ENCODE measurements at places on chromosomes 2 and 18.

- peak; percentile 9 for DNase-seq
These were observed 30.9 kb downstream of the LONRF2 start for GRCh38 chr2:100291152-100291970.

DNA sequence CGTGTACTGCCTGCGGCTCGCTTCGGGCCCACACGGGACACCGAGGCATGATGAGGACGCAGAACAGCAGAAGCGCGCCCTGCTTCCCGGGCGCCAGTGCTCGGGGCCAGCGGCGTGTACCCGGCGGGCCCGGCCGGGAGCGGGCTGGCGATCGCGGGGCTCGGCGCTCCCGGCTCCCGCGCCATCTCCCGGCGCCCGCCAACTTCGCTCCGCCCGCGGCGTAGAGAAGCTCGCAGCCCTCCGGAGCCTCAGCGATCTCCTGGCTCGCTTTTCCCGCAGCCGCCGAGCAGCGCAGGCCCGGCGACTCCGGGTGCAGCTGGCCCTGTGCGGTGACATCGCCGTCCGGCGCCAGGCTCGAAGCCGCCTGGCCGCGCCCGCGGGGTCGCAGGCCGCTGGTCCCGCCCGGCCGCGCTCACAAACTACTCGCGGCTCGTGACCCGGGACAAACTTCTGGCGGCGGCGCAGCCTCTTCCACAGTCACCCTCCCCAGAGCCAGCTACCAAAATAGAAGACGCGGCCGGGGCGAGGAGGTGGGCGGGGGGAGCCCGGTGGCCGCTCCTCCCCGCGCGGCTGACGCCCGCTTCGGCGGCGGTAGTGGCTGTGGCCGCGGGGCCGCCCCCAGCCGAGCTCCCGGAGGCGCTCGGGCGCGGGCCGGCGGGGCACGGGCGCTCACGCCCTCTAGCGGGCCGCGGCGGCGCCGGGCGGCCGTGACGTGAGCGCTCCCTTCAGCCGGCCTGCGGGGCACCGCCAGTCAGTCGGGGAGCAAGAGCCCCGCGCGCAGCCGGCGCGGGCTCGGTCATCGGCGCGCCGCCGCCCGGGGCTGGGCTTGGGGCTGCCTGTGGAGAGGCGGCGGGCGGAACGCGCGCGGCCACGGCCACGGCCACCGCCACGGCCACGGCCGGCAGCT lies at the start of gene PTPRM:
Gene PTPRM (plus strand): TSS at position 750 of the 907 bp plus-strand sequence. CDS start 503 bp downstream, outside the sequence.
- DNase-seq, result peak; percentile 17

DNA sequence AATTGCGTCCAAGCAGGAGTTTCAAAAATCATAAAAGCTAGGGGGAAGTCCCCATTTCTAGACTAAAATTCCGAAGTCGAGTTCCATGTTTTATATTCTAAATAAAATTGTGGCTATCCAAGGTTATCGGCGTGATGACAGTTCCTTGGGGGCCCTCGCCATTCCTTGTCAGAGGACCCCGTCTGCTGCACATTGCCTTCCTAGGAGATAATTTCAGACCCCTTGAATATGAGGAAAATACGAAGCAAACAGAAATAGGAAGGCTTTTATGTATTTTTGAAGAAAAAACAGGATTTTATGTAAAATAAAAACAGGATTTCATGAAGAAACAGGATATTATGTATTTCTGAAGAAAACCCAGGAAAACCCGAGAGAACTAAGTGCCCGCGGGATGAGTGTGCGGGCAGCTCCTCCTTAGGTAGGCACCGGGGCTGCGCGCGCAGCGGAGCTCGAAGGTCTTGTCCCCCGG lies 465 bp upstream of the PLEKHA3 start:
- no peak for DNase-seq

GRCh38 chr18:24270937-24271380 lies 126.7 kb downstream of the OSBPL1A start:
- DNase-seq, result no peak

DNA sequence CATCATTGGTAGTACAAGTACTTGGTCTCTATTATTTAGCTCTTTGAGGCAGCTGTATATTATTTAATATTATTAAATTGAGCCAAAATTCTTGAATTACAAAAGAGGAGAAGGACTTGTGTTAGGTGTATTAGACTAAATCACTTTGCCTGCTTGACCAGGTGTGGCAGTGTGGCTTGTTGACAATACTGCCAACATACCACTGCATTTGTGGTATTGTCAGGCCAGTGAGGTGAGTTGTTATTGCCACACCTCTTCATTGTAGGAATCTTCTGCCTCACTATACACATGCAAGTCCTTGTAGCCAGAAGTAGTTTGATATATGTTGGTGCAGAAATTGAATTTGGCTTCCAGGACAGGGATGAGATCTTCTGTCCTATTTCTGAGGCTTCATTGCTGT lies 40.5 kb downstream of the CYP20A1 start:
- no peak for DNase-seq

DNA sequence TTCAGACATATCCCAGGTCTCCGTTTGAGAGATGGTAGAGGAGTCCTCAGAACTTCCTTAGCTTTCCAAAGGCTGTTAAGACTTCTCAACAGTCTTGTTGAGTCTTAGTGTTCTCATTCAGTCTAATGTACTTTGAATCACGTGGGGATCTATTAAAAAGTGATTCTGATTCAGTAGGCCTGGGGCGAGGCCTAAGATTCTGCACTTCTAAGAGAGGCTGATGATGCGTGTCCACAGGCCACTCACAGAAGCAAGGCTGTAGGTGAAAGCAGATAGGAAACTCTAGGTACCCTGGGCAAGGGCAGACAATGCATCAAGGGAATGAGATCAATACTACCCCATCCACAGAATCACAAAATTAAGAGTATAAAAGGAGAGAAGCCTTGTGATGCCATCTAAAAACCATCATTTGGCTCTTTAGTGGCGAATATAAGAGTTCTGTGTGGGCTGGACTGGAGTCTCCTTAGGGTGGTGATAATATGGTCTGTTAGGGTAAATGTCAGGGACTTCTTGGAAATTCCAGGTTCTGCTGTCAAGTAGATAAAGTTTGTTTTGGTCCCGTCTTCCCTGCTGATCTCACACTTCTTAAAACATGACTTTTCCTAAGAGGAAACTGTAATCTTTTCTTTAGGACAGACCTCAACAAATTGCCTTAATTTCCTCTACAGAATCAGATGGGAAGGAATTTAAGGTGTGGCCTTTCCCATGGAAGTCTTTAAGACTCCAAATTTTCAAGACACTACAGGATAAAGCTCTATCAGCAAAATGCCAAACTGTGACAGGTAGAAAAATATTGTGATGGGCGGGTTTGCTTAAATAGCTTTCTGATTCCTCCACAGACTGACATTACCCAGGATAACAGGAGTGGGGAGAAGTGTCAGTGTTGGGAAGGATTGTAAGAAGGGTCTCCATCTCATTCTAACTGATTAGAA lies 45.7 kb upstream of the NEMP2 start:
- no peak for DNase-seq

- DNase-seq, result peak; percentile 3
These were observed 69.8 kb downstream of the BABAM2 start for GRCh38 chr2:27960237-27960912.

DNA sequence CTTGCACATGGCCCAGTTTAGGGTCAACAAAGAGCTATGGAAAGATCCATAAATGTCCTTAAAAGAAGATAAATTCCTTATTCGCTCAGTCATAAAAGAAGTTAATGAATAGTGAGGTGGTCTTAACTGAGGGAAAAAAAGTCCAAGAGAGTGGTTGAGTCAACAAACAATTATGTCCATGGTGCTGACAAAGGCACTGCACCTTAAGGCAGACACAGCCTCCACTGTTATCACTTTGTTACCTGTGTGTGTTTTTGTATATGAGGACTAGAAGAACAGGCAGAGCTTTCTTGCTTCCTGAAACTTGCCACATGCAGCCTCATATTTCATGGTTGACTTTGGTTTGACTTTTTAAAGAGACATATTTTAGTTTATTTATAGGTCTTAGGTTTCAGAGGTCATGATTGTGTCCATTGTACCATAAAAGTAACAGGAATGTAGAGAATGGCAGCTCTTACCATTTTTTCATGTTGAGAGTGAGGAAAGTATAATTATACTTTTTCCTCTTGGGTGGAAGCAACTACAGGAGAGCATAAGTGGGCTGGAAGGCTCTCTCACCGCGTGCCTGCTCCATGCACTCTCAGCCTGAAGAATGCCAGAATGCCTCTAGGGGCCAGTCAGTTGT lies 93.6 kb downstream of the XRCC5 start:
- no peak for DNase-seq

- no peak for DNase-seq
These were observed 12.3 kb downstream of the EN1 start for GRCh38 chr2:118834901-118835745.

DNA sequence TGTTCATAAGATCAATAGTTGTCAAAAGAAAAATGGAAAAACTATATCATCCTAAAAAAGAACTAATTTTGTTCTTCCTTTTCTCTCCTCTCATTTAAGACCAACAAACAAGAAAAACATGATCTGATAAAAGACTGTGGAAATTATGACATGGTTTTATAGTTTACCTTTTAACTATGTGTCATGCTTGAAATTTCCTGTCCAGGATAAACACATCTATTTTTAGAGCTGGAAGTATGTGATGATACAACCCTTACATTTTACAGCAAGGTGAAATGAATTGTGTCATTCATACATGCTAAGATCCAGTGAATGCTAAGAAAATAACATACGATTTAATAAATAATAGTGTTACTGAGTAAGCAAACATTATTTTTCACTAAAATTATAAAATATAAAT lies 89.9 kb downstream of the GULP1 start:
- DNase-seq, result no peak

DNA sequence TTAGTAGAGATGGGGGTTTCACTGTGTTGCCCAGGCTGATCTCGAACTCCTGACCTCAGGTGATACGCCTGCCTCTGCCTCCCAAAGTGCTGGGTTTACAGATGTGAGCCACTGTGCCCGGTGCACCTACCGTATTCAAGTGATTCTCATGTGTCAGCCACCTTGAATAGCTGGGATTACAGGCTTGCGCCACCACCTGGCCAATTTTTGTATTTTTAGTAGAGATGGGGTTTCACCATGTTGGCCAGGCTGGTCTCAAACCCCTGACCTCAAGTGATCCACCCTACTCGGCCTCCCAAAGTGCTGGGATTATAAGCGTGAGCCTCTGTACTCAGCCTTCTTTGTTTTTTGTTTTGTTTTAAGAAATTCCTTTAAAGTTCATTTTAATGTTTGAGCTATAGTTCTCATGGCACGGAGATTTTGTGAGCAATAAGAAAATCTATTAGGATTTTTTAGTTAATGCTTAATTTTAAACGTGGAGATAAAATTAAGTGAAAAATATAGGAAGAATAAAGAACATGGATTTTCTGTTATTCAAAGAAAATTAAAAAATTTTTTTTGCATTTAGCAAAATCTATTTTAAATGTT lies 242.6 kb downstream of the PHLPP1 start:
- peak; percentile 7 for DNase-seq

DNA sequence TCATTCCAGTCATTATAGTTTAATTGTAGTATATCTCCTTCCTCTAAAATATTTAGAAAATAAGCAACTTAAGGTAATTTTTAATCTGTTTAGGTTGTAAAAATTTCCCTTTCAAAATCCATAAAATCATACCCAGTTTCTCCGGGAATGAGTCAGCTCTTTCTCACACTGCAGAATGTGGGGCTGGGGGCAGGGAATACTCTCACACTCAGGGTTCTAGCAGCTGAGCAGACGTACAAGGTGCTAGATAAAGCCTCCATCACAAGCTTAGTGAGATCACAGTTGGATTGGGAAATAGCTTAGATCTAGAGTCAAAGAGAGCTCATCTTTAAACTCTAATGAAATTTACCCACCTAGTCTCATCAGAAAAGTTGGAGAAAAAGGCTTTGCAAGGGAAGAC lies 79.9 kb upstream of the FAM237A start:
- DNase-seq, result no peak

GRCh38 chr18:79983253-79983652 lies 5.1 kb downstream of the TXNL4A start:
- no peak for DNase-seq

DNA sequence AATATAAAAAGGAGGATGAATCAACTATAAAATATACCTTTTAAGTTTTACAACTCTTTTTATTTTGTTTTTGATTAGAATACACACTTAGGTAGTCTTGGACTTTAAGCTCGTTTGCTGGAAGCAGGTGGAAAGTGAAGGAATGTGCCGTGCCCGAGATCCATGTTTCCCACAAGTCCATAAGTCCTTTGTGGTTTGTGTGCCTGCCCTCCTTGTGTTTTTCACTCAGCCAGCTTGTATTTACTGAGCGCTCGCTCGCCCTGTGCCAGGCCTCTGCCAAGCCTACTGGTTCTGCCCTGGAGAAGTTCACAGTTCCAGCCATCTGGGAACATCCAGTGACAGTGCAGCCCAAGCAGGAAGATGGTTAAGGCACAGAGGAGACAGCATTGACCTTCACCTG lies 142.6 kb downstream of the MGAT5 start:
- no peak for DNase-seq

GRCh38 chr18:12236934-12237832 lies 17.0 kb upstream of the CIDEA start:
- peak; percentile 27 for DNase-seq

GRCh38 chr2:164877169-164877568 lies 35.5 kb upstream of the COBLL1 start:
- no peak for DNase-seq

DNA sequence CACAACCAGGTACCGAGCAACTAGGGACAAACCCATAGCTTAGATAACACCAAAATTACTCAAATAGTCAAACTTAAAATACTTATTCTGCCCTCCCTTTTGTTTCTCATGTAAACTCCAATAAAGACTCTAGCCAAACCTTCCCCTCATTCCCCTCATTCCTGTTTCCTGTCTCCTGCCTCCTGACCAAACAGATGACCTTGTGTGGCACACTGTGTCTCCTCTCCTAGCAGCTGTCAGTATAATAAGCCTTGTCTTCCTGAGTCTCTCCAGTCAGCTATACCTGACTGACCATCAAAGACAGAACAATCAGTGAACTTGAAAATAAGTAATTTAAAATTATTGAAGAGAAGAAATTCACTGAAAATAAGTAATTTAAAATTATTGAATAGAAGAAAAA lies 14.3 kb downstream of the SULT1C4 start:
- no peak for DNase-seq

GRCh38 chr2:78873526-78873925 lies 152.0 kb upstream of the REG3G start:
- no peak for DNase-seq

DNA sequence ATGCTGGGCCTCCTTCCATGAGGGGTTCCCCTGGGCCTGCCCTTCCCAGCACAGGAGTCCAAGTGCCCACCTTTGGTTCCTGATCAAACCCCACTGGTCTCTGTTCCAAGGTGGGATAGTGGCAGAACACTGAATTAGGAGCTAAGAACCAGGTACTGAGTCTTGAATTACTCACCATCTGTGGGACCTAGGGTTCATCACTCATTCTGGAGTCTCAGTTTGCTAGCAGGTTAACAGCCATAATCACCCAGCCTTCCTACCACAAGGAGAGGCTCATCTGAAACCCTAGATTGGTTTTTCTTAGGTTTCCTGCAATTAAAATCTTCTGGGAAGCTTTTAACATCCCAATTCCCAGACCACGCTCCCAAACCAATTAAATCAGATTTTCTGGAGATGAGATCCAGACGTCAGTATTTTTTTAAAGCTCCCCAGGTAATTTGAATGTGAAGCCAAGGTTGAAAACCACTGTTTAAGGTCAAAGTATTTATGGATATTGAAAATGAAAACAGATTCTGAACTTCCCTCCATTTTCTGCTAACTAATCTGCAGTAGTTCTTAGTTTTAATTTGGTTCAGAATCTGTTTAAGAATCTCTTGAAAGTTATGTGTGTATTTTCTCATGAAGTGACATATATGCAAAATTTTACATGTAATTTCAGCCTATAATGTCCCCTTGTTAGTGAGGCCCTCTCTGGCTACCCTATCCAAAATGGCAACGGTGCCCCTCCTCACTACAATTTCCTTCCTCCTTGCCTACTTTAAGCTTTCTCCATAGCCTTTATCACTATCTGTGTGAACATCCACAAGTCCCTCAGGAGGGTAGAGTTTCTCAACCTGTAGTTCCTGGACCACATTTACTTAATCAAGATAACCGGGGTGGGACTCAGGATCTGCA lies 166.5 kb upstream of the CXCR4 start:
- no peak for DNase-seq
